Body of pancreas (tissue), 4 donors: ENCODE measurements at places on chromosomes 12 and 14. TPM values are rescaled to one million over a fixed set of nuclear protein-coding genes. Genes with fewer than 3 reads are reported as not detected.

DNA sequence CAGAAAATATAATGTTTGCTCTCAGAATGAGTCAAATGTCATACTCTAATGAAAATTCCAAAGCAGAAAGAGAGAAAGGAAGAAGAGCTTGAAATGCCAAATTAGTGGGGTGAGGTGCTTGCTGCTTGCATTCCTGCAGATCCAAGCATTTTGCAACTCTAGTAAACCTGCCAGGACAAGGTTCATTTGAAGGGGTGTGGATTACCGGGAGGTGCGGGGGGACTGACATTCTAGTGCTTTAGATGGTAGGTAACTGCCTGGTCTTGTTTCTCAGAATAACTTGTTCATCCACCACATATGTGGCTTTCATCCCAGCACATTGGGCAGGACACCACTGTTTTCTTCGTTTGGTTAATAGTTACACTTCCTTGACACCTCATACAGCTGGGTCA lies 144.4 kb downstream of the AKAP6 start:
- DNase-seq, result peak; percentile 58

GRCh38 chr14:33110737-33111443 lies 172.2 kb downstream of the NPAS3 start:
- DNase-seq, result no peak

GRCh38 chr12:123479442-123480180 lies 21.7 kb downstream of the SNRNP35 start:
- no peak for DNase-seq

The NTF3 gene
- total RNA-seq, result not detected

The ZFHX2 gene
- total RNA-seq, result 1.6 TPM

The CCDC177 gene
- total RNA-seq, result not detected

The NTS gene
- 1.3 TPM for total RNA-seq

The PIWIL1 gene
- total RNA-seq, result not detected
